Activated CD8-positive, alpha-beta memory T cell treated with anti-CD3 and anti-CD28 coated beads, Interleukin-2, amount 50 U/mL, for 4 hours (primary cell): ENCODE measurements at places on chromosomes 12 and 14.

DNA sequence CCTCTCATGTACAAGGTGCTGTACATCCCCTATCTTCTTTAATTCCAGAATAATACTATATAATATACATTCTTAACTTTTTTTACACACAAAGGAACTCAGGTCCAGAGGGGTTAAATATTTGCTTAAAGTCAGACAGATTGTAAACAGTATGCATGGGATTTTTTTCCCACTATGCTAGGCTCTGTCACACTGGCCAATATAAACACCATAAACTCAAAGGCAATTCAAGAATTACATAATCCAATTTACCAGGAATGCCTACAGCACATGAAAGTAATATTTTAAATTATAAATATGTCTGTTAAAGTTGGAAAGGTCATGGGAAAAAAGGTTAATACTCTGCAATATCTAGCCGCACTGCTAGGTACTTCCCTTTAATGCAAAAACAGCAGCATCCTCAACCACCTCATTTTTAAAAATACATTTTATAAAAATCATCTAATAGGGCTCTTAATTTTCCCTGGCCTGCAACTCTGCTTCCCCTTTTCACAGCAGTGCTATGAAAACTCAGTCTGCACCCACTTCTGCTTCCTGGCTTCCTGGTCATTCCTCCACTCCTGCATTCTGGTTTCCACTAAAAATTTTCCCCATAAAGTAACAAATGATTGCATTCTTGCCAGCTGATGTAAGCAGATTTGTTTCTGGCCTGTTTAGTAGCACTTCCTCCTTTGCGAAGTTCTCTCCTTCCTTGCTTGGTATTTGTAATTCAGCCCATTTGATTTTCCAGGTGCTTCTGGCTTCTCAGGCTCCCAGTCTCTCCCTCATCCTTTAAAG, 128.1 kb downstream of the ITPR2 start:
- no peak for DNase-seq

- DNase-seq: no peak
Measured at GRCh38 chr14:105533391-105533790, 7.0 kb downstream of the TMEM121 start.

DNA sequence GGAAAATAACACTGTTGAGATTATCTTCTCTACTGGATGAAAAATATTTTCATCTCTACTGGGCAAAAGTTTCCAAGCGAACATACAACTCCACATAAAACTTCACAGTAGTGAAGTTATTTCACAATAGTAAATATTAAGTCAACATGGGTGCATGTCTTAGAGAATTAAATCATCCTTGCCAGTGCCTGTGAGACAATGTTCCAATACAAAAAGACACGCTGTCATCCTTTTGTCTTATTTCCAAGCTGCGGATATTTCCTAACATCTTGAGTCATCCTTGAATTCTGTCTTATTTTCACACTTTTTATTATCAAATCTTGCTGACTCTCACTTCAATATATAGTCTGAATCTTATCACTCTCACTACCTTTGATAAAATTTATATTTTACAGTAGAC, 142.9 kb upstream of the KITLG start:
- DNase-seq: no peak

GRCh38 chr14:57388067-57388466, 2.3 kb upstream of the NAA30 start:
- DNase-seq: no peak

GRCh38 chr14:60964904-60965303, 16.0 kb downstream of the TRMT5 start:
- DNase-seq: no peak
